ENCODE measurements at places on chromosomes 11 and 22.

DNA sequence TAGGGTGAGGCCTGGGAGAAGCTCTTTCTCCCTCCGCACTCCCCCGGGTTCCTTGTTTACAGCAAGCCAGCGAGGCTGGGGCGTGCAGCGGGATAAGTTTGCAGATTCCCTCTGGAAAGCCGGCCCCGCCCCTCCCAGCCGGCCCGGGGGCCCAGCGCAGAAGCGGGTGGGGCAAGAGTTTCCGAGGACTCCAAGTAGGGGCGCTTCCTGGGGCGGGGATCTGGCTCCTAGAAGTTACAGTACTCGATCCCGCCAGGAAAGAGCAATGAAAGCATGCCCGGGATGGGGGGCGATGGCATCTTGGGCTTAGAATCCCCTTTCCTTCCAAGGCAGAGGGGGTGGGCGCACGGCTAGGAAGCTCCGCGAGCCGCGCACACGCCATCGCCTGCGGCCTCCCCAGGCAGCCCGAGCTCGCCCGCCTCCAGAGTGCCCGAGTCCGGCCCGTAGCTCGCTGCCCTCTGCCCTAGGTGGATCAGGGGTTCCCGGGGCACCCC lies 385 bp downstream of the TST start:
- peak; percentile 82 for DNase-seq

GRCh38 chr11:8828046-8828445 lies 82.9 kb upstream of the AKIP1 start:
- DNase-seq, result no peak

GRCh38 chr11:130924750-130925149 lies 8.5 kb upstream of the SNX19 start:
- no peak for DNase-seq

DNA sequence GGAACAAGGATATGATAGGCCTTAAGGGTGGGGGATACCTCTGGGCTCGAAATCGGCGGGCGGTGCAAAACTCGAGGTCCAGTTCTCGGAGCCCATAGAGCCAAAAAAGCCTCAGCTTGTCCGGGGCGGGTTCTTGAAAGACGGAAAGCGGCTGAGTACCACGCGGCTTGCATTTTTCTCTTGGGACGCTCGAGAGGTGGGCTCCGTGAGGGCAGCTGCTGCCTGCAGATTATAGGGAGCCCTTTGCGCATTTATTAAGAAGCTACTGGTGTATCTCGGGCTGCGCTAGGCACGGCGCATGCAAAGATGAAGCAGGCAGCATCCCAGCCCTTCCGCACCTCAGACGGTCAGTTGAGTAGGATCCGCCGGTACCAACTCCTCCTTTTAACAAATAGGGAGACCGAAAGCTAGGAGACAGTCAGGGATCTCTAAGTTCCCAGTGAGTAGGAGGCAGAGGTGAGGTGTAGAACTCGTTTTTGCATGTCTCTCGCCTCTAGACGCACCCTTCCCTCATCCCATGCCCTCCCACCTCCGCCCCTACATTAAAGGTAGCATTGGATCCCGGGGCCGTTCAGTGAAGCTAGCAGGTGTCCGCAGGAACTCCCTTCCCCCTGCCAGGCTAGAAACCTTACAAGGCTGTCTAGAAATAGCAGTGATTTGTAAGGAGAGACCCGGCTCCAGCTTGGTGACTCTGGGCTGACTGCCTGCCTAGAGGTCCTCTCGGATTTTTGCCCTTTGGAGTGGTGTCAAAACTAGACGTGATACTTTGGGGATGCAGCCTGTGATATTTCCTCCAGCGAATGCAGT lies 768 bp downstream of the LDHA start:
- DNase-seq, result peak; percentile 75

DNA sequence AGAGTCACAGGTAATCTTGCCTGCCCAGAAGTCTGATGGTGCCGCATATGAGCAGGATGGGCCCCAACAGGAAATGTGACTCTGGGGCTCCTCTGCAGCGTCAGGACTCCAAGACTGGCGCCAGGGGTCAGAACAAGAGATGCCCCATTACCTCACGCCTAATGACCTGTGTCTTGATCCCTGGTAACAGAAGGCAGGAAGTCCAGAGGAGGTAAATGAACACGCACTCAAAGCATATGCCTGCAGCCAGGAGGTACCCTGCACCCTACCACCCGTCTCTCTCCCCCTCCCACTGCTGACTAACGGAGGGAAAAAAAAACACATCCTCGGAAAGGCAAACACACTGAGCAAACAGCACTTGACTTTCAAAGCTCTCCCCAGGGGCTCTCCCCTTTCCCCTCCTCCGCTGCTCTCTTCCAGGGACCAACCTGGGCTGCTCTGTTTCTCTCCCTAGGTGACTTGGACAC lies 37.3 kb downstream of the ABCC8 start:
- DNase-seq, result no peak

- peak; percentile 92 for DNase-seq
Observed at GRCh38 chr11:117443266-117444186, 115.9 kb downstream of the CEP164 start.

GRCh38 chr11:122772945-122773344 lies 65.4 kb upstream of the CRTAM start:
- no peak for DNase-seq

DNA sequence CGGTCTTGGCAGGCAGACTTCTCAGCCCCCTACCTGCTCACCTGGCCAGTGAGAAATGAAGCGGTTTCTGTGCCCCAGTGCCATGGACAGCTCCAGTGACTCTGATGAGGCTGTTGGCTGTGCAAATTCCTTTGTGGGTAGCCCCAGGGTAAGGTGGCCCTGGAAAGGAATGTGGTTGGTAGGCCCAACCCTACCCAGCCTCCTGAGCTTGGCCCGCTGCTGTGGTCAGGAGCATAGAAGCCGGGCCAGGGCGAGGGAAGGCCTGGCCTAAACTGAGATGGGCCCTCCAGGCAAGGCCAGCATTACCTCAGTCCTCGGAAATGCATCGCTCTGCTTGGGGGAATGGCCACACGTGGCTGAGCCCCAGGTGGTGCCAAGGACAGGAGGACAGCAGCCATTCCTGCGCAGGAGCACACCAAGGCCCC lies 16.9 kb downstream of the DAGLA start:
- no peak for DNase-seq

DNA sequence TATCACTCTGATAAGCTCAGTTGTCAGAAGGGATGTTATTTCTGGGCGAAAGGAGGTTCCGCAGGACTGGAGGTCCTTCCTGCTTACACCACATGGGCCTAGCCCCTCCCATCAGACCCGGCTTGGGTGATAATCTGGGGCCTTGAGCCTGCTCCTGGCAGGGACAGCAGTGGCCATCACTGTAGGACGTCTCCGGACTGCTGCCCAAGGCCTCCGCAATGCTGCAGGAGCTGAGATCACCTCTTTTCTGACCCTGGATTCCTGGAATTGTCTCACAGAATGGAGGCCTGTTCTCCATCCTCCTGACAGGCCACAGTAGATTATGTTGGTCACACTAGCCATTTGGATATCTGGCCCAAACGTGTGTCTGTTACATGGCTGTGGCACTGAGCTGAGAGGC lies 9.2 kb upstream of the BIK start:
- no peak for DNase-seq

- DNase-seq, result peak; percentile 93
Observed at GRCh38 chr22:29670626-29671025, 49.2 kb upstream of the CABP7 start.

DNA sequence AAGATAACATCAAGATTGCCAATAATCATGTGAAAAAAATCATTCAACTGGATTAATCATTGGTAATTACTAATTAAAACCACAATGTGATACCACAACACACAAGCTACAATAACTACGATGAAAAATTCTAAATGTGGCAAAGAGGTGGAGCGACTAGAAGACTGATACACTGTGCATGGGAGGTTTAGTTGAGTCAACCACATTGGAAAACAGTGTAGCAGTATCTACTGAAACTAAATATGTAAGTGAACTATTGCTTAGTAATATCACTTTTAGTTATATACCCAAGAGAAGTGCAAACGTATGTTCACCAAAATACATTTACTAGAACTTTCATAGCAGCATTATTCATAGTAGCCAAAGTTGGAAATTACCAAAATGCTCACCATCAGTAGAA lies 359.9 kb downstream of the ETS1 start:
- DNase-seq, result no peak

- no peak for DNase-seq
Observed at GRCh38 chr11:21921151-21921550, 271.7 kb upstream of the ANO5 start.

GRCh38 chr11:133082841-133083488 lies 449.3 kb downstream of the OPCML start:
- DNase-seq, result peak; percentile 93

GRCh38 chr11:121299417-121299816 lies 6.8 kb downstream of the SC5D start:
- no peak for DNase-seq

DNA sequence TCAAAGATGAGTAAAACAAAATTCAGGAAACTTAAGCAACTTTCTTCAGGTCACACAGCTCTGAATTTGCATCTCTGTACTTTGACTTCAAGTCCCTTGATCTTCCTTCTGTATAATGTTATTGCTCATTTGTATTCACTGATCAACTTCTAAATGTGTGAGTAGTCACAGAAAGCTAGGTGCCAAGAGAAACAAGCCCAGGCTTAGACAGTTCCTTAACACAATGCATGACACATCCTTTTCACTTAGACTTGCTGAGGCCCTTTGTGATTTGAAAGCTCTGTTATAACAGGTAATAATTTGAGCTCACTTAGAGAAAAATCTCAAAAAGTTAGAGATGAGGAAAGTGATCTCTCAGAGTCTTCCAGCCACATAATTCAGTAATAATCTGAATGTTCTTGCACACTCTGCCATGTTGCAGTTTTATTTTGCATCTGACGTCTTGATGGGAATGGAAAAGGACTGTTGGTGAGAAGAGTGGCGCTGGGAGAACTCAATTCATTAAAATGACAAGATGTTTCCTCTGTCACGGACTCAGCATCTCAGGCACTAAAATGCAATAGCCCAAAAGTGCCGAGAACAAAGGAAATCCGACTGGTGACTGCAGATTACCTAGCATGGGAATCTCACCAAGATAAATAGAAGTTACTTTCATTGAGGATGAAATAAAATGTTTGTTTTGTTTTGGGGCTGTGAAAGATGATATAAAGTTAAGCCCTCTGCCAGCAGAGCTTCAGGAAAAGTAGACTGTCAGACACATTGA lies 665.3 kb downstream of the OPCML start:
- DNase-seq, result peak; percentile 45

GRCh38 chr22:27134315-27134701 lies 476.9 kb downstream of the MIAT start:
- no peak for DNase-seq

DNA sequence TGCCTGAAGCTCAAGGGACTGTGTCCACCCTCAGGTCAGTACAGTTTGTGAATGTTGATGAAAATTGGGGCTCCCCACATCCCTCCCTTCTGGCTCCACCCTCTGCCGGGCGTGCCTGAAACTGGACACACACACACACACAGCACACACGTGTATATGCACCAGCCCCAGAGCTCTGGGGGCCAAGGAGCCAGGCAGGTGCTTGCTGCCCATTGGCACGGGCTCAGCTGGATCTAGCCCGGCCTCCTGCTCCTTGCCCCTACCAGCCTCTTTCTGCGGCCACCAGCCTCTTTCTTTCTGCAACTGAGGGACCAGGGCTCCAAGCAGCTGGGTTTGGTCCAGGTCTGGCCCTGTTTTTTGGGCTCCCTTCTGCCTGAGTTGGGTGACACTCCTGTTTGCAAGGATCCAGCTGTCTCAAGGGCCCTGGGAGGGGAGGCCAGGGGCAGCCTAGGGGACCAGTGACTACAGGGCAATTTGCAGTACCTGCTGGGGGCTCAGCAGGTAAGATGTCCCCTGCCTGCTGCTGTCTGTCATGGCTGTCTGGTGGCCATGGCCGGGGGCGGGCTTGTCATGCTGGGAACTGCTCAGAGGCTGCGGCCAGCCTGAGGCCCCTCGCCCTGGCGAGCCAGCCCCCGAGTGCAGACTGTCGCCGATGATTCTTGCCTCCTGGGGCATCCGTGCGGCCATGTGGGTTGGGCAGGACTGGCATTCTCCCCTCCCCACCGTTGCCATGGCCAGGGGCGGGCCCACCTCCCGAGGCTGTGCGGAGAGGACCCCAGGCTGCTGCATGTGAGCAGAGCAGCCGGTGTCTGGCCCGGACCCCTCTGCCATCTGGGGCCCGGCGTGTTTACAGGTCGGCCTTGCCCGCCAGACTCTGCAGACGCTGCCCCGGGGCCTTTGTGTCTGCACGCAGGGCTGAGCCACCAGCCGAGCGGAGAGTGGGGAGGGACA lies 51.5 kb upstream of the PPARA start:
- peak; percentile 70 for DNase-seq

GRCh38 chr22:45483918-45484499 lies 18.7 kb upstream of the FBLN1 start:
- no peak for DNase-seq

- peak; percentile 38 for DNase-seq
Observed at GRCh38 chr22:29821291-29822016, 16.6 kb downstream of the ASCC2 start.

GRCh38 chr11:45537614-45538013 lies 127.8 kb downstream of the CHST1 start:
- no peak for DNase-seq

- no peak for DNase-seq
Observed at GRCh38 chr11:93517611-93518010, 25.6 kb downstream of the SMCO4 start.

GRCh38 chr11:66849501-66850234 lies 6.4 kb downstream of the RCE1 start:
- DNase-seq, result no peak

GRCh38 chr22:22161924-22162851 lies 82.4 kb upstream of the VPREB1 start:
- no peak for DNase-seq

- DNase-seq, result peak; percentile 10
Observed at GRCh38 chr11:19919050-19919561, 206.5 kb downstream of the NAV2 start.

- DNase-seq, result no peak
Observed at GRCh38 chr11:4673781-4674180, 23.9 kb downstream of the OR51E2 start.

- DNase-seq, result no peak
Observed at GRCh38 chr11:109815500-109816150, 277.6 kb upstream of the ZC3H12C start.

- no peak for DNase-seq
Observed at GRCh38 chr11:86180851-86181250, 63.7 kb upstream of the EED start.

DNA sequence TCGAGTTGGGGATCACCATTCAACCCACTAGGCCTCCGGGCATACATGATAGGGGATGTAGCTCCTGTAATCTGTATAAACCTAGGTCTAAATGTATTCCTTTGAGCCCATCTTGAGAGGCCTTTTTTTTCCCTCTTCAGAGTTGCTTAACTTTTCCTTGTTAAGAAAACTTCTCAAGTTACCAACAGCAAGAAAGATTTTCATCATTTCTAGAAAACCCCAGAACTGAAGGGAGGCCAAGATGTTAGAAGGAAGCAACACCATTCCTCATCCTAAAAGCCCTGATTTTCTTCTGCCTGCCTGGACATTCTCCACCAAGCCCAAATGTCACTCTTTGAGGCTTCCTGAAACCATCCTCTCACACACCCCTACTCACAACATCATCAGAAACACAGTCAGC lies 79.4 kb downstream of the TMPRSS5 start:
- no peak for DNase-seq

- DNase-seq, result no peak
Observed at GRCh38 chr11:44978961-44979331, 28.3 kb upstream of the TP53I11 start.
